Kidney tubule cell (primary cell): ENCODE measurements at places on chromosomes 13 and 19.

- no peak for DNase-seq
Observed at GRCh38 chr19:40607311-40608239, 6.4 kb downstream of the LTBP4 start.

DNA sequence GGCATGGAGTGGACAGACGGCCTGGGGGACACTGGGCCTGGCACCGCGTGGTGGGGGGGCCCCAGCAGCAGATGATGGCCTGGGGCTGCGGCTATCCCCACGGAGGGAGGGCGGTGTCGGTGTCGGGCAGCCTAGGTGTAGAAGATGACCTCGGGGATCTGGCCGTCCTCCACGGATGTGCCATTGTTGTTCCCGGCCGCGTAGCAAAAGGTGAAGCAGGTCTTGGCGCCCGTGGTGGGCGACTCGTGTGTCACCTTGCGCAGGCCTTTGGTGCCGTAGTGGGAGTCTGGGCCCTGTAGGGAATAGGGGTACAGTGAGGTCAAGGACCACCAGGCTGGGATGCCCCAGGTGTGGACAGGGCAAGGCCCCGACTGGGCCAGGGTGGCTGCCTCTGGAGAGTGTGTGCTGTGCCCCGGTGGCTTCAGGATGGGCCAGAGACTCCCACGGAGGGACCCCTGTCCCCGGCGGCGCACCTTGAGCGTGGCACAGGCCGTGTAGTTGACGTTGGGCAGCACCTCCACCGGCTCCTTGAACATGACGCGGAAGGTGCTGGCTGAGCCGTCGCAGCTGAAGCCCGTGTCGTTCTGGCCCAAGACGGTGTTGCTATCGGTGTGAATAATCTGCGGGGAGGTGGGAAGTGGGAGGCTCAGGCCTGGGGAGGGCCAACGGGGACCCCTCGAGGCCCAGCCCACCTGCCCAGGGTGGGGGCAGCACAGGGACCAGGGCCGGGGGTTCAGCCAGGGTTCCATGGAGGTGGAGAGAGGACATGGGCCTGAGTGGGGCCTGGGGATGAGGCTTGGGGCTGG, 29.0 kb downstream of the BTBD2 start:
- no peak for DNase-seq

GRCh38 chr19:1353144-1353543, 30.6 kb upstream of the NDUFS7 start:
- DNase-seq: no peak

DNA sequence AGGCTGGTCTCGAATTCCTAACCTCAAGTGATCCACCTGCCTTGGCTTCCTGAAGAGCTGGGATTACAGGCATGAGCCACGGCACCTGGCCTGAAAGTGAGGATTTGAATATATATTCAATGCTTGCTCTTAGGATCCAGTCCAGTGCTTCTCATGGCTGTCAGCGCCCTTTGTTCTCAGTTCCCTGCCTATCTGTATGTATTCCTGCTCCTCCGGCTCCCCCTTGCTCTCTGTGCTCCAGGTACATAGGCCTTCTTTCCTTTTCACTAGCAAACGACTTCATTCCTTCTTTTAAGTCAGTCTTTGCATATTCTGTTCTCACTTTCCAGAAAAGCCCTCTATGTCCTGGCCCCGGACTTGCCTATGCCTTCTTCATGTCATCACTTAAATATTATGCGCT, 232.8 kb downstream of the DACH1 start:
- no peak for DNase-seq
